ENCODE measurements at places on chromosomes 16 and 17. TPM values are rescaled to one million over a fixed set of nuclear protein-coding genes. Genes with fewer than 3 reads are reported as not detected.

GRCh38 chr16:86118467-86119307 lies 219.7 kb downstream of the IRF8 start:
- peak; percentile 63 for DNase-seq

DNA sequence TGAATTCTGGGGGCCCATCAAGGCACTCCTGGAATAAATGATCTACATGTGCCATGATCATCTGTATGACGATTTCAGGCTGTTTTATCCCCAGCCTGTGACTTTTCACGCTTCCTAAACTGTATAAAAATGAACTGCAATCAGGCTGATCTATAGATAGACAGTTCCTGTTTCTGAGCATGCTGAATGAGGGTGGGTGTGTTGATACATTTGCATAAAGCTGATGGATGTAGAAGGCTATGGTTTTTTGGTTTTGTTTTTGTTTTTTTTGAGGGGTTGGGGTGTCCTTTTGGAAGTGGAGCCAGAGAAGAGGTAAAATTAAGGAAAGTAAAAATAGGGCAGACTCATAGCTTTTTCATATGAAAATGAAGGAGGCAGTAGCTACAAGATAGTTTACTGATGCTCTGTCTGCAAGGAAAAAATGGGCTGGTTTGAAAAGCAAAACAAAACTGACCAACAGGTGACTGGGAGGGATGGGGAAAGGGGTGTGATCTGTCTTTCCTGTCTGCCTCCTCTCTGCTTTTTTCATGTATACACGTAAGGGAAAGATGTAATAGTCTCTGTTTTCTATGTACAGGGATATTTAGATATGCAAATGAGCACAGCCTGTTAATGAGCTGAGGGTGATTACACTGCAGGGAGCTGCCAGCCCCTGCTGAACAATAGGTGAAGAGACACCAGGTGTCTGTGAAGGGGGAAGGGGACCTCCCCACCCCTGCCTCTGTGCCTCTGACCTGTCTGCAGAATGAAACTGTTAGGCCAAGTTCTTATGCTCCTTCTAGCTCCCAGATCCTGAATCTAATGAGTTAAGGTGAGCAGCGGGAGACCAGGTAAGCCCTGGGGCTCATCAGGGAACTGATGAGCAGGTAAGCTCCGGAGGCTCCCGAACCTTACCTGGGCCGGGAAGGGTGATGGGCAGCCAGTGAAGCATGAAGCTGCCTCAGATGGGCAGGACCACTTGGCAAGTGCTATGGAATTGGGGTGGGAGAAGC lies 46.6 kb upstream of the LYRM9 start:
- no peak for DNase-seq

TNFRSF17 gene
- not detected for total RNA-seq

SDR42E2 gene
- total RNA-seq: not detected

GRCh38 chr17:11816409-11816808 lies 180.9 kb downstream of the ZNF18 start:
- DNase-seq: no peak

DNA sequence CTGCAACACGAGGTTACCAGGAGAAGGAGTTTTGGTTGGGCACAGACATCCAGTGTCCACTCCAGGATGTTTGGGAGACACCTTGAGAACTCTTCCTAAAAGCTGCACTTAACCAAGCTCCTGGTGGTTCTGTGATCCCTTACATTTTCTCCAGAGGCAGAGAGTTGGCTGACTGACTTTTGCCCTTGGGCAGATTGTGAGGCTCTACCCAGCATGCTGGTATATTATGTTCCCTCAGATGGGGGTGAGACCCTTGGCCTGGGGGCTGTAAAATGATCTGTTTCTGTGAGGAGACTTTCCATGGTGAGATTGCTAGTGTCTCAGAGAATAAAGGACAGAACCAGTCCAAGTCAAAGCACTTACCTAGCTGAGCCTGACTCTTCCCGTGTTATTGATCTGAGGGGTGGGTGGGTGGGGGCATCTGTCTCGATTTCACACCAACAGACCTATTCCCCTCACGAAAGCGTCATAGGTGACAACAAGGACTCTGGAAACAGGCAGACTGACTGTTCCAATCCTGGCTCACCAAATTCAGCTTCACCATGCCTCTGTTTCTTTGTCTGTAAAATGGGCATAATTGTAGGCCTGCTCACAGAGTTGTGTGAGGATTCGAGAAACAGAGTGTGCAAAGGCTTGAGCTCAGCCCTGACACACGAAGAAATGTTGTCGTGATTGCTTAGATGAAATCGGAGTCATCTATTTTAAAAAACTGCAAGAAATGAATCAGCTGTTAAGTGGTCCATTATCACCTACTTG lies 12.2 kb downstream of the USB1 start:
- no peak for DNase-seq

DNA sequence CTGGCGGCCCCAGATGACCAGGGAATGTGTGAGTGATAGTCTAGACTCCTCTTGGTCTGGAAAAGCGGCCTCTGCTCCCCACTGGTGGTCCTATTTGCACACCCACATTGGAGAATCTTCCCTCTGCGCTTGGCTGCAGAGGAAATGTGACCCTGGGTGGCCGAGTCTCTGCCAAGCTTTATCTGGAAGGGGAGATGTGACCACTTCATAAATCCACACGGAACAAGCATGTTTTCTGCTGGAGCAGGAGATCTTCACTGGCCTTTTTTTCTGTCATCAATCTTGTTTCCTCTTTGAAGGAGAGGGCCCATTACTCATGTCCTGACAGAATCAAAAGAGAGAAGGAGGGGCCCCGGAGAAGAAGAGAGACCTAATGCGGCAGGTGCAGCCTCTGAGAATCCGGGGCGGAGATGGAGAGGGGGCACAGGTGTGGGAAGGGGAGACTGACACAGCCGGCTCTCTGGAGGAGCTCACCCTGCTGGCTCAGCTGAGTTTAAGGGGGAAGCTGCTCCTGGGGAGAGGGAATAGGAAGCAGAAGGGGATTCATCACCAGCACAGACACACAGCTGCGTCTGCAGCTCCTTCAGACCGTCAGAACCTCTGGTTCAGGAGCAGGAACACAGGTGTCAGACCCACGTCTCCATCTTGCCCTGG lies 116.3 kb downstream of the SOX9 start:
- no peak for DNase-seq

OGFOD1 gene
- 30.1 TPM for total RNA-seq

USP43 gene
- not detected for total RNA-seq

DNA sequence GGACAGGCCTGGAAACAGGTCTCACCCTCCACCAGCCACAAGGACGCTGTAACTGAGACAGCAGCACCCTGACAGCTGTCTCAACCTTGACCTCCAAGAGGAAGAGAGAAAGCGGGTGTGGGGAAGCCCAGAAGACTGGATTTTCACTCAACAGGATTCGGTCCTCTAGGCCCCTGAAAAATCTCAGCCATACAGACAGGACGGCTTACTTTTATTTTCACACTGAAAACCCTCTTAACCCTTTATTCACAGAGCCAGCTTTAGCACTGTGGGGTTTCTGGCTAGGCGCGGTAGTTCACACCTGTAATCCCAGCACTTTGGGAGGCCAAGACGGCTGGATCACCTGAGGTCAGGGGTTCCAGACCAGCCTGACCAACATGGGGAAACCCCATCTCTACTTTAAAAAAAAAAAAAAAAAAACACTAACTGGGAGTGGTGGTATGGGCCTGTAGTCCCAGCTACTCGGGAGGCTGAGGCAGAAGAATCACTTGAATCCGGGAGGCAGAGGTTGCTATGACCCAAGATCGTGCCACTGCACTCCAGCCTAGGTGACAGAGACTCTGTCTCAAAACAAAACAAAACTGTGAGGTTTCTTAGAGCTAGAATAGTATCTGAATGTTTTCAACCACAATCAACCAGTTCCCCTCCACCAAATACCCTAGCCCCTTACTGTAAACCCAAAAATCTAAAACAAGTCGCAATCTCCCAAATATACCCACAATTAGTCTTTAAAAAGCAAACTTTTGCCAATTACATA lies 5.3 kb downstream of the ANKRD11 start:
- no peak for DNase-seq

Measured in cardiac septum (tissue), 1 donor.